ENCODE measurements at places on chromosomes 2 and 18. TPM values are rescaled to one million over a fixed set of nuclear protein-coding genes. Genes with fewer than 3 reads are reported as not detected.

GRCh38 chr2:128695646-128696220 is 377.1 kb upstream of the HS6ST1 start:
- no peaks in the 10 kb centered on the region for H3K4me1 ChIP-seq
- no peaks in the 10 kb centered on the region for H3K36me3 ChIP-seq
- no peak for DNase-seq
- H3K4me3 ChIP-seq, result no peak overlapping the region
- H3K27ac ChIP-seq, result no peak overlapping the region

GRCh38 chr18:74818516-74819175 is 221.0 kb downstream of the ZNF407 start:
- H3K27ac ChIP-seq, result no peak overlapping the region
- no peaks in the 10 kb centered on the region for H3K27me3 ChIP-seq
- DNase-seq, result no peak
- peaks cover 3% of the 10 kb centered on the region for H3K4me1 ChIP-seq
- H3K4me3 ChIP-seq, result no peak overlapping the region
- H3K36me3 ChIP-seq, result no peaks in the 10 kb centered on the region

GRCh38 chr2:57460396-57461276 is 586.0 kb upstream of the VRK2 start:
- H3K27ac ChIP-seq, result no peak overlapping the region
- no peak overlapping the region for H3K4me3 ChIP-seq
- no peaks in the 10 kb centered on the region for H3K36me3 ChIP-seq
- no peaks in the 10 kb centered on the region for H3K4me1 ChIP-seq
- no peaks in the 10 kb centered on the region for H3K27me3 ChIP-seq

DNA sequence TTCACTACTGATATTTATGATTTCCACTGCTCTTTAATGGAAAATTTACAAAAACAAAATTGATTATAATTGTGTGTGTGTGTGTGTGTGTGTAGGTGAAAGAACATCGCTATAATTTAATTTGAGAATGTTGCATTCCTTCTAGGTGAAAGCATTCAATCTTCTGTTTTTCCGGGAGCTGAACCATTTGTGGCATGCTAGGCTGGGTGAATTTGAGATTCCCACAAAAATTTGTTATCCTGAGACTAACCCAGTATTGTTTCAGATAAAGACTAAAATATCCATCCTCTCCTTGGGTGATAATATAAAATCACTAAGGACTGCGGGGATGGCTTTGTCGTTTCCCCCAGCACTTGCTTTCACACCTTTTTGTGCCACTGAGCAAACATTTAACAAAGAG is 911.2 kb upstream of the PIK3C3 start:
- no peak for DNase-seq
- no peak overlapping the region for H3K27ac ChIP-seq
- no peaks in the 10 kb centered on the region for H3K36me3 ChIP-seq
- H3K27me3 ChIP-seq, result no peaks in the 10 kb centered on the region
- H3K4me1 ChIP-seq, result no peaks in the 10 kb centered on the region
- no peak overlapping the region for H3K4me3 ChIP-seq

GRCh38 chr2:195330513-195330956 is 326.5 kb upstream of the SLC39A10 start:
- H3K4me1 ChIP-seq, result no peaks in the 10 kb centered on the region
- H3K27ac ChIP-seq, result no peak overlapping the region
- DNase-seq, result no peak
- no peaks in the 10 kb centered on the region for H3K27me3 ChIP-seq
- H3K36me3 ChIP-seq, result no peaks in the 10 kb centered on the region

- DNase-seq, result peak; percentile 48
- no peak overlapping the region for H3K4me3 ChIP-seq
- no peaks in the 10 kb centered on the region for H3K36me3 ChIP-seq
- H3K4me1 ChIP-seq, result peaks cover 4% of the 10 kb centered on the region
- peaks cover 4% of the 10 kb centered on the region for H3K27me3 ChIP-seq
Observed at GRCh38 chr2:70922235-70923234, 13.2 kb upstream of the ATP6V1B1 start.

DNA sequence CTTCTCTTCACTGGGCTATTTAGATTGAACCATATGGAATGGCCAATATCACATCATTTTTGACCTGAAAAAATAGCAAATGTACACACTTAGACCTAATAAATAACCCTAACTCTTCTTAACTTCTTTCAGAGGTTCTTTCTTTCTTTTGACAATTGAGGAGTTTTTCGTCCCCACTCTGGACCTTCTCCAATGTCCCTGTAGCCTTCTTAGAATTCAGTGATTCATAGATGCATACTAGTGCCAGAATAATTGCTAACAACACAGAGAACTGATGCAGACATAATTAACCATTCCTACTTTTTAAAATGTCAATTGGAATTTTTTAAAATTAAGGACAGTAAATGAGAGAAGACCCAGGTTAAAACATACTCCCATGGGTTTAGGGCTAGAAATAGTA is 20.0 kb downstream of the DAPL1 start:
- no peak for DNase-seq
- H3K27me3 ChIP-seq, result no peaks in the 10 kb centered on the region
- H3K4me3 ChIP-seq, result no peak overlapping the region
- H3K27ac ChIP-seq, result no peak overlapping the region
- no peaks in the 10 kb centered on the region for H3K36me3 ChIP-seq

- no peaks in the 10 kb centered on the region for H3K27me3 ChIP-seq
- no peaks in the 10 kb centered on the region for H3K36me3 ChIP-seq
- H3K4me1 ChIP-seq, result peaks cover 7% of the 10 kb centered on the region
- H3K4me3 ChIP-seq, result no peak overlapping the region
Observed at GRCh38 chr18:51162617-51163016, 34.9 kb downstream of the MEX3C start.

DNA sequence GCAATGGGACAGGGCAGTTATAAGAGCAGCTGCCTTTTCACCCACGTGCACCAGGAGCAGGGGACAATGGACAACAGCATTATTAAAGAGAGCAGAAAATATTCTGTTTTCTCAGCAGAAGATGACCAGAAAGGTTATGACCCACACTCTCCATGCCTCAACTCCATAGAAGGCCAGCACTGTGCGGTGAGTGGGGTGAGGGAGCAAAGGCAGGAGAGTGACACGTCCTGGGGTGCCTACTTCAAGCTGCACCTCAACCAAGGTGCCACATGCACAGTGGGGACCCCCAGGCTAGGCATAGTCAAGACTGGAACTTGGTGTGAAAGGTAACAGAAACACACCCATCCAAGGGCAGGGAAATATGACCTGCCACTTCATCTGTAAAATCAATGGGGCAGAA is 50.4 kb downstream of the POLR1A start:
- H3K27ac ChIP-seq, result no peak overlapping the region
- peaks cover 9% of the 10 kb centered on the region for H3K36me3 ChIP-seq
- H3K27me3 ChIP-seq, result no peaks in the 10 kb centered on the region
- no peak for DNase-seq
- no peak overlapping the region for H3K4me3 ChIP-seq

GRCh38 chr2:182019731-182020130 is 34.1 kb downstream of the PPP1R1C start:
- no peak overlapping the region for H3K27ac ChIP-seq
- no peaks in the 10 kb centered on the region for H3K36me3 ChIP-seq
- H3K4me3 ChIP-seq, result no peak overlapping the region

DNA sequence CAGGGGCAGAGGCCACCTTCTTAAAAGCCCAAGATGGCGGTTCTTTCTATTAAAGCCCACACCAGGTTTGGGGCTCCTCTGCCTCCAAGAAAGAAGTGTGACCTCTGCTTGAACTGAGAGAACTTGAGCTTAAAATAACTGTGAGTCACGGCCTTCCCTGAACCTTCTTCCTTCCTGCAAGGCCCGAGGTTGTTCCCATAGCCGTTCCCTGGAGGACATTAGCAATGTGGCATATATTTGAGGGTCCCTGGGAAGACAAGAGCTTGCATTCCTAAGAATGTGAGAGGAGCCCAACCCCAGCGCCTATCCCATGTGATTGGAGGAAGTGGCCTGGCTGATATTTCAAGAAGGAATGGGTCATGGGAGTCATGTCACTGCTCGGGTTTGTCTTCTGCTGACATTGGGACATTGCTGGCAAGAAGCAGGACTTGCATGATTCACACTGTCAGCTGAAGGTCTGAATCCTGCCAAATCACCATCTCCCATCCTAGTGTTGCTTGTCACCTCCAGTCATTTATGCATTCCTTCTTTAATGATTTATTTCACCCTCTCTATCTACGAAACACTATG is 168.1 kb downstream of the TRIB2 start:
- H3K4me1 ChIP-seq, result no peaks in the 10 kb centered on the region
- H3K36me3 ChIP-seq, result no peaks in the 10 kb centered on the region
- no peak for DNase-seq
- no peak overlapping the region for H3K4me3 ChIP-seq

DNA sequence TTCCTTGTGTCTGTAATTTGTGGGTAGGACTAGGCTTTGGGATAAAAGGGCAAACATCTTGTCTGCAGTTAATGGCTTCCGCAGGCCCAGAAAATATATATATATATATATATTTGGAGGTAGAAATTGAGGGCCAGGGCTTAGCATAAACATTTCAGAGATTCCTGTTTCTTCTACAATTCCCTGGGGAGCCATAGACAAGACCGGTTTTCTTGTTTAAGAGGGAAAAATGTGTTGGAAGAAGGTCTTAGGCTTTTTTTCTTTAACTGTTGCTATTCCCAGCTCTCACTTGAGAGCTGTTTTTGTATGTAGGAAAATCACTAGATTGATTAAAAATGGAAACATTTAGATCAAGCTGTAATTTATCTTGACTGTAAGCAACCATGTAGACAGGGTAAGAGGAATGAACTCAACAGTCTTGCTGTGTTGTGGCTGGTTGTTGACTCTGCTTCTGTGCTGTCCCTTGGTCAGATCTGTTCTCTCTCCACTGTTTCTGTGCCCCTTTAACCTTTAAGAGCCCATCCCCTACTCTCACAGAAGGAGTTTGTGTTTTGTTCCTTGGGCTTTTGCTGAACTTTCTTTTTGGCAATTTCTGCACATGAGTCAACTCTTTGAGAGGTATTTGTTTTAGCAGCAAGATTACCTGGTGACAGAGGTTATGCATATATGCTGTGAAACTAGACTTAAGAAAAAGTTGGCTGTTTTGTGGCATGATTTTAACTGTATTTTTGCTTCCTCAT is 58.3 kb downstream of the EFEMP1 start:
- no peaks in the 10 kb centered on the region for H3K4me1 ChIP-seq
- H3K36me3 ChIP-seq, result no peaks in the 10 kb centered on the region
- no peak for DNase-seq
- no peak overlapping the region for H3K4me3 ChIP-seq

DNA sequence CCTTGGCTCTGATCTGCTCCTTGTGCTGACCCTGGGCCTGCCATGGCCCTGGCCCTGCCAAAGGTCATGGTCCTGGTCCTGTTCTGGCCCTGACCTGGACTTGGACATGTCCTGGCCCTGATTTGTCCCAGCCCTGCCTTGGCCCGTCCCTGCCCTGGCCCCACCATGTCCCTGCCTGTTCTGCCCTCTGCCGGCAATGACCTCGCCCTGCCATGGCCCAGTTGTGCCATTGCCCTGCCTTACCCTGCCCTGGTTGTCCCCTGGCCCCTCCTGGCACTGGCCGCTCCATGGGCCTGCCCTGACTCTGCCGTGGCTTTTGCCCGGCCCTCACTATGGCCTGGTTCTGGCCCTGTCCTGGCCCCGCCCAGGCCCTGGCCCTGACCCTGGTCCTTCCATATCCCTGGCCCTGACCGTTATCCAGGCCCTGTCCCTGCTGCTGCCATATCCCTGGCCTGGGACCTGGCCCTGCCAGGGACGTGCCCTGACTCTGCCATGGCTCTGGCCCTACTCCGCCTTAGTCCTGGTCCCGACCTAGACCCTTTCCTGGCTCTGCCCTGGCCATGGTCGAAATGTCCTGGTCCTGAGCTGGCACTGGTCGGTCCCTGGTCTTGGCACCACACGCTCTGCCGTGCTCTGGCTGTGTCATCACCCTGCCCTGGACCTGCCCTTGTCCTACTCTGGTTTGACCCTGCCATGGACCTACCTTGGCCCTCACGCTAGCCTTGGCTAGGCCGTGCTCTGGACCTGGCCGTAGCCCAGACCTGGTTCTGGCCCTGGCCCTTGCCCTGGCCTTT is 6.8 kb upstream of the ANKRD62 start:
- H3K36me3 ChIP-seq, result no peaks in the 10 kb centered on the region
- no peak overlapping the region for H3K4me3 ChIP-seq
- no peak overlapping the region for H3K27ac ChIP-seq
- no peaks in the 10 kb centered on the region for H3K4me1 ChIP-seq
- H3K27me3 ChIP-seq, result no peaks in the 10 kb centered on the region

GRCh38 chr2:230512955-230513748 is 97.2 kb downstream of the SP100 start:
- H3K4me1 ChIP-seq, result no peaks in the 10 kb centered on the region
- DNase-seq, result no peak
- no peak overlapping the region for H3K27ac ChIP-seq
- H3K36me3 ChIP-seq, result no peaks in the 10 kb centered on the region
- no peak overlapping the region for H3K4me3 ChIP-seq

DNA sequence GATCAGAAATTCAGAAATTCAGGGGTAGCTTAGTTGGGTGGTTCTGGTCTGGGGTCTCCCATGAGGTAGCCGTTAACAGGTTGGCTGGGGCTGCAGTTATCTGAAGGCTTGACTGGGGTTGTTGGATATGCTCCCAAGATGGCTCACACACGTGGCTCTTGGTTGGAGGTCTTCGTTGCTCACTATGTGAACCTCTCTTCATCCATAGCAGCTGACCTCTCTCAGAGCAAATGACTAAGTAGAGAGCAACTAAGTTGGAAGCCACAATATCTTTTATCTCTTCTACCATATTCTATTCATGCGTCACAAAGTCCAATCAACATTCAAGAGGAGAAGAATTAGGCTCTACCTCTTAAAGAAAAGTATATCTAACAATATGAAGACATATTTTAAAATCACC is 38.7 kb upstream of the SERTAD2 start:
- DNase-seq, result no peak
- no peak overlapping the region for H3K4me3 ChIP-seq
- H3K4me1 ChIP-seq, result no peaks in the 10 kb centered on the region
- H3K36me3 ChIP-seq, result no peaks in the 10 kb centered on the region
- H3K27ac ChIP-seq, result no peak overlapping the region

- no peak overlapping the region for H3K4me3 ChIP-seq
- DNase-seq, result peak; percentile 81
Observed at GRCh38 chr2:109545828-109546713, 67.7 kb downstream of the SEPTIN10 start.

- DNase-seq, result peak; percentile 28
- H3K27ac ChIP-seq, result no peak overlapping the region
Observed at GRCh38 chr18:48800876-48801727, 149.7 kb downstream of the SMAD7 start.

SNORC gene
- 2.8 TPM for polyA plus RNA-seq

POTEI gene
- 0.20 TPM for polyA plus RNA-seq

KCNG2 gene
- polyA plus RNA-seq, result 0.71 TPM

ARHGAP15 gene
- not detected for polyA plus RNA-seq

AGXT gene
- polyA plus RNA-seq, result 0.03 TPM

GPR17 gene
- 0.03 TPM for polyA plus RNA-seq

TTC39C gene
- polyA plus RNA-seq, result 6.2 TPM

DSG4 gene
- polyA plus RNA-seq, result not detected

All from H1 (cell line).